ENCODE measurements at places on chromosomes 2 and 18. TPM values are rescaled to one million over a fixed set of nuclear protein-coding genes. Genes with fewer than 3 reads are reported as not detected.

- H3K4me1 ChIP-seq, result no peaks in the 10 kb centered on the region
- no peaks in the 10 kb centered on the region for H3K27me3 ChIP-seq
- no peaks in the 10 kb centered on the region for H3K36me3 ChIP-seq
- H3K4me3 ChIP-seq, result no peak overlapping the region
- no peak overlapping the region for H3K27ac ChIP-seq
- no peak for DNase-seq
These were observed 153.0 kb upstream of the CAPN13 start for GRCh38 chr2:30960213-30960612.

DNA sequence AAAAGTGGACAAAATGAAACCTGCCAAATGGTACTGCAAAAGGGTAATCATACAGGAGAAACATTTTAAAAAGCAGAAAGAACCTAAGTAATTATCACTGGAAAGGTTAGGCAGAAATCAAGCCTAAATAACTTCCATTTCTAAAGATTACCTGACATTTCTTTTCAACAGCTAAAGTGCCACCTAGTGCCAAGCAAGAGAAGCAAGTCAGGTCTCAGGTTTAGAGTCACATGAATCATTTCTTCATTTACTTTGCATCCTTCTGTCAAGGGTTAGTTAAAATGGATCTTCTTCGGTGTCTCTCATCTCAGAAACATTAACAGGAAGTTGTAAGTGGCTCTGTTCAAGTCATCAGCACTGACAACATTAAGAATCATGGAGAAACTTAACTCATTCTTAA lies 90.3 kb downstream of the AKAIN1 start:
- no peak overlapping the region for H3K4me3 ChIP-seq
- H3K27ac ChIP-seq, result no peak overlapping the region
- DNase-seq, result no peak
- H3K4me1 ChIP-seq, result no peaks in the 10 kb centered on the region
- H3K36me3 ChIP-seq, result no peaks in the 10 kb centered on the region
- H3K27me3 ChIP-seq, result no peaks in the 10 kb centered on the region

CXCR1 gene
- total RNA-seq, result not detected

GRCh38 chr2:178506524-178506923 lies 26.3 kb downstream of the PLEKHA3 start:
- H3K27me3 ChIP-seq, result no peaks in the 10 kb centered on the region
- H3K4me1 ChIP-seq, result no peaks in the 10 kb centered on the region
- no peaks in the 10 kb centered on the region for H3K36me3 ChIP-seq
- H3K4me3 ChIP-seq, result no peak overlapping the region

DNA sequence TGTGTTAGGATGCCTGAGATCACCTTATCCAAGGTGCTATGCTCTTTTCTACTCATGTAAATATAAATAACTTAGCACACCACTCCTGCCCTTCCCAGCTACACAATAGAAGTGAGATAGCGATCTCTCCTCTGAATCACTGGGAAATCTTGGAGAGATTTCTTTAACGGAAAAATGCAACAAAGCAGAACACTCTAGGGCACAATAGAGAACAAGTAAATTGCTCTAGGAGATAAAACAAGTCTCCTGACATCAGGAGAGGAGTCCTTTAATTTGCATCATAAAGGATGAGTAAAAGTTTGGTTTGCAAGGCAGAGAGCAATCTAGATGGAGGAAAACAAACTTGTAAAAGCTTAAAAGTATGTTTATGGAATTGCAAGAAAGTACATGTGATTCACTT lies 224.1 kb downstream of the PAX3 start:
- no peaks in the 10 kb centered on the region for H3K4me1 ChIP-seq
- H3K27me3 ChIP-seq, result no peaks in the 10 kb centered on the region
- no peak for DNase-seq
- H3K4me3 ChIP-seq, result no peak overlapping the region
- H3K27ac ChIP-seq, result no peak overlapping the region
- no peaks in the 10 kb centered on the region for H3K36me3 ChIP-seq

DNA sequence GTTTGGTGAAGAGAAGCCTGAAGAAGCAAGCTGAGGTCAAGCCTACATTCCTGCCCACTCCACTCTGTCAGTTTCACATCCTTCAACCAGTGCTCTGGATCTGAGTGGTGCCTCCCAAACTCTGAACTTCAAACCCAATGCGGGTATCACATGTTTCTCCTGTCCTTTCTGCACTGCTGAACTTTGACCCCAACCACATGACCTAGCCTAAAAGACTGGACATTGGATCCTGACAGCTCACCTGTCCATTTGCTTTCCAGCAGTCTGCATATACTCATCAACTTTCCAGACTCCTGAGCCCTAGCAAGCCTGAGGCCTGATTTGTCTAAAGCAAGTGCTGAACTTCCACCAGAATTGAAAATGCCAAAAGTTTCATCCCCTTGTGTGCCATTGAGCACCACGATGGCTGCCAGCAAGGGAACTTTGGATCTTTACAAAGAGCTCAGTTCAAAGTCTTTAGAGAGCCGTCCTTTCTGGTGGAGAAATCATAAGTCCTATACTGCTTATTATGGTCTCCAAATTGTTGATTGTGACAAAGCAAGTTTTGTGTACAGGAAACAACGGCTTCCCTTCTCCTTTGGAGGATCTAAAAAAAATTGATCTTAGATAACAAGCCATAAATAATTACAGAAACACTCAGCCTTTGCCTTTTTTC lies 37.6 kb upstream of the ITGA6 start:
- no peak for DNase-seq
- H3K27ac ChIP-seq, result no peak overlapping the region
- no peaks in the 10 kb centered on the region for H3K36me3 ChIP-seq
- no peaks in the 10 kb centered on the region for H3K4me1 ChIP-seq
- H3K4me3 ChIP-seq, result no peak overlapping the region

LBH gene
- 8.7 TPM for total RNA-seq

DNA sequence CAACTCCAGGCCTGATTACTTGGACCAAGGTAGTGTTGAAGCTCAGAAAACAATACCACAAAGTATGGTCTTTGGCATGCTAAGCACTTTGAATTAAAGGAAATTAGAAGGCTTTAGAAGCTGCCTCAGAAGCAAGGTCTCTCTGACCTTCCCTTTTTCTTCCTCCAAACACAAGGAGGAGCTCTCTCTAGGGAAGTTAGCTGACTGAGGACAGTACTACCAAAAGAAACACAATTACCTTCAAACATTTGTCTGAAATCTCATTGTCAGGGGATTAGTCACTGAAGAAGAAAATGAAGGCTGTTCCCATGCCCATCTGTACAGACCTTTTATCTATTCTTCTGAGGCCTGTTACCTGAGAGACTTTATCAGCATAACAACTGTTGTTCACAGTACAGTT lies 279.3 kb downstream of the CDH20 start:
- H3K27ac ChIP-seq, result no peak overlapping the region
- no peak overlapping the region for H3K4me3 ChIP-seq
- H3K4me1 ChIP-seq, result no peaks in the 10 kb centered on the region
- DNase-seq, result no peak
- H3K36me3 ChIP-seq, result no peaks in the 10 kb centered on the region
- no peaks in the 10 kb centered on the region for H3K27me3 ChIP-seq

RTN4 gene
- total RNA-seq, result 199 TPM

DNA sequence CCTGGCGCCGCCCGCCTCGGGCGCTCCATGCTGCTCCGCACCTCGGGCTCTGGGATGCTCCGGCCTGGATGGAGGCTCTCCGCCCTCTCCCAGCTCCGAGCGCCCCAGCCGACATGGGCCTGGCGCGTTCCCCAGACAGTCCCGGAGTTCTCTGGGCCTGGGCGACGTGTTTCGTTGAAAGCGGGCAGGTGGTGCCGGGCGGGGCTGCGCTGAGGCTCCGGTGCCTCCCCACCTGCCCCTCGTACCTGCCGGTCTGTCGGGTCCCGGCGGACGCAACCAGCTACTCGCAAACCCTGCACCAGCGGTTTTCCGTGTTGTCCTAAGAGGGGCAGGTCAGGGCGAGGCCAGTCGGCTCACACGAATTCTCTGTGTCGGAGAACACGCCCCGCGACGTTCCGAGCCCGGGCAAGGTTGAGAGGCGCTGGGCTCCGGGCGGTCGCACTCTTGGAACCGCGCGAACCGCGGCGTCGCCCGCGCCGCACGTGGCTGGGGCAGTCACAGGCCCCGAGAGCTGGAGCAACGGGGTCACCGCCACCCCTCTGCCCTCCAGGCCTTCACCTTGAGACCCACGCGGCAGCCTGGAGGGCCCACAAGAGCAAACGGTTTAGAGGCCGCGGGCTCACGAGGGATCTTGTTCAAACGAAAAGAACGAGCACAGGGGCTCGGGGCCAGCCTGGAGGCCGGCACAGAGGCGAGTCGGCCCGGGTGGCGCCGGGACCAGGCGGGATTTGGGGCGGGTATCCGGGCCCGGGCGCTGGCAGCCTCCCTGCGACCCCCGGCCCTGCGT lies 4.2 kb upstream of the SIX2 start:
- H3K36me3 ChIP-seq, result no peaks in the 10 kb centered on the region
- peak overlapping the region; percentile 28 for H3K4me3 ChIP-seq
- H3K27me3 ChIP-seq, result peaks cover 75% of the 10 kb centered on the region
- no peak overlapping the region for H3K27ac ChIP-seq

TMEM200C gene
- total RNA-seq, result 0.53 TPM

MARCHF4 gene
- total RNA-seq, result 0.44 TPM

GRCh38 chr2:32289165-32289999 lies 11.7 kb downstream of the YIPF4 start:
- H3K27me3 ChIP-seq, result no peaks in the 10 kb centered on the region
- peaks cover 5% of the 10 kb centered on the region for H3K4me1 ChIP-seq
- H3K4me3 ChIP-seq, result no peak overlapping the region
- peak overlapping the region; percentile 78 for H3K27ac ChIP-seq
- no peaks in the 10 kb centered on the region for H3K36me3 ChIP-seq

DNA sequence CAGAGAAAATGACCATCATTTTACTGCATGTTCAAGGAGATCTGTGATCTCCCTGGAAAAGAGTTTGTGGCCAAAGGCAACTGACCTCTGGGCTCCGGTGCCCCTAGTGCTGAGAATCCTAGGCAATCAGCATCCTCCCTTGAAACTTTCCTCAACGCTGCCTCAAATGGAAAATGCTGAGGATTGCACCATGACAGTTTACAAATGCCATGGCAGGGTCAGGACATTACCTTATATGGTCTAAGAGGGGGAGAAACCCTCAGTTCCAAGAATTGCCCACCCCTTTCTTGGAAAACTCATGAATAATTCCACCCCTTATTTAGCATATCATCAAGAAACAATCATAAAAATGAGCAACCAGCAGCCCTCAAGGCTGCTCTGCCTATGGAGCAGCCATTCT lies 48.3 kb downstream of the ALPK2 start:
- no peak overlapping the region for H3K27ac ChIP-seq
- no peak overlapping the region for H3K4me3 ChIP-seq
- no peaks in the 10 kb centered on the region for H3K27me3 ChIP-seq
- DNase-seq, result no peak
- H3K4me1 ChIP-seq, result no peaks in the 10 kb centered on the region

DNA sequence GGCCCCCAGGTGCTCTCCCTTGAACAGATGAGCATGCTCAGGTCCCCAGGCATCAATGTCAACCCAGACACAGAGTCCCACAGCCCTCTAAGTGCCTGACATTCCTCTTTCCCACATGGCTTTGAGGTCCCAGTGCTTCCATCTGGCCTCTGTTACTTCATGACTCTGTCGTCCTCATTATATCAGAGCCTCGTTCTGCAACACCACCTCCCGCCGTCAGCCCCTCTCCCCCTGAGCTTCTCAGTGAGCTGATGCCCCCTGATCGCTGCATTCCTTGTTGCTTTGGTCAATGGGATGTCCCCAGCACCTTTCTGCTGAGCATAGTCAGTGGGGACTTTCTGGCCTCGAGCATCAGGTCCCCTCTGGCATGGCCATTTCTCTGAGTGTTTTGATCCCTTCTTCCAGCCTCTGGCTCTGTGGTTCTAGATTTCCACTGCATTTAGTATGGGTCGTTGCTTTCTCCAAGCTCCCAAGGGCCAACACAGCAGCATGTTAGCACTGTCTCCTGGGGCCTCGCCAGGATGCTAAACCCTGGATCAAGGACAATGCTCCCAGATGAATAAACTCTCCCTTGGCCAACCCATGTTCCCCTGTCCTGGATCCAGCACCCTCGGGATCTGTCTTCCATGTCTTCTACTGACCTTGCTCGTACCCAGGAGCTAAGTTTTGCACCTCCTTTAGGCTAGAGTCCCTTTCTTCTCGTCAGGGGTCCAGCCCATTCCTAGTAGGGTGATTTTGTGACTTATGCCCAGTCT lies 143.2 kb upstream of the TWIST2 start:
- no peaks in the 10 kb centered on the region for H3K27me3 ChIP-seq
- no peaks in the 10 kb centered on the region for H3K36me3 ChIP-seq
- DNase-seq, result peak; percentile 9
- H3K27ac ChIP-seq, result no peak overlapping the region
- no peaks in the 10 kb centered on the region for H3K4me1 ChIP-seq
- H3K4me3 ChIP-seq, result no peak overlapping the region

- no peak overlapping the region for H3K27ac ChIP-seq
- no peak for DNase-seq
- no peaks in the 10 kb centered on the region for H3K27me3 ChIP-seq
- no peak overlapping the region for H3K4me3 ChIP-seq
- H3K4me1 ChIP-seq, result no peaks in the 10 kb centered on the region
- H3K36me3 ChIP-seq, result no peaks in the 10 kb centered on the region
These were observed 373.1 kb downstream of the CMPK2 start for GRCh38 chr2:6492573-6492972.

GRCh38 chr2:62723253-62723652 lies 17.7 kb downstream of the EHBP1 start:
- H3K27me3 ChIP-seq, result no peaks in the 10 kb centered on the region
- no peaks in the 10 kb centered on the region for H3K4me1 ChIP-seq
- DNase-seq, result no peak
- H3K36me3 ChIP-seq, result no peaks in the 10 kb centered on the region
- H3K27ac ChIP-seq, result no peak overlapping the region

GRCh38 chr18:31610286-31611205 lies 18.9 kb downstream of the TTR start:
- DNase-seq, result peak; percentile 45
- no peak overlapping the region for H3K4me3 ChIP-seq
- H3K36me3 ChIP-seq, result no peaks in the 10 kb centered on the region
- H3K27ac ChIP-seq, result no peak overlapping the region
- no peaks in the 10 kb centered on the region for H3K4me1 ChIP-seq

GRCh38 chr2:6780765-6781274 lies 84.9 kb downstream of the CMPK2 start:
- no peaks in the 10 kb centered on the region for H3K27me3 ChIP-seq
- no peak overlapping the region for H3K27ac ChIP-seq
- H3K4me1 ChIP-seq, result no peaks in the 10 kb centered on the region
- H3K36me3 ChIP-seq, result no peaks in the 10 kb centered on the region

DSG2 gene
- total RNA-seq, result 237 TPM

DNA sequence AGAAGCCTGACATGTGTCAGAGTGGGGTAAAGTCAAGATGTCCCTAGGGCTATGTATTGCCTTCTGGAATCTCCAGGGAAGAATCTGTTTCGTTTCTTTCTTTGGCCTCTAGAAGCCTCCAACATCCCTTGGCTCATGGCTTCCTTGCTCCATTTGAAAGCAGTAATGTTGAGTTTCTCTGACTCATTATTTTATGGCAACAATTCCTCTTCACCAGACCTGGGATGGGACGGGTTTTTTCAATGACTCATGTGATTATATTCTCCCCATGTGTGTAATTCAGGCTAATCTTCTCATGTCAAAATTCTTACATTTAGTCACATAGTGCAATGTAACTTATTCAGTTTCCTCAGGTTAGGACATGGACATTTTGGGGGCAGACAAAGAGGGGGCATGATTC lies 1038.6 kb downstream of the CBLN2 start:
- H3K27me3 ChIP-seq, result no peaks in the 10 kb centered on the region
- no peak overlapping the region for H3K4me3 ChIP-seq
- no peak for DNase-seq
- H3K4me1 ChIP-seq, result no peaks in the 10 kb centered on the region
- no peak overlapping the region for H3K27ac ChIP-seq

- H3K27me3 ChIP-seq, result no peaks in the 10 kb centered on the region
- no peak overlapping the region for H3K27ac ChIP-seq
These were observed 87.1 kb upstream of the MCFD2 start for GRCh38 chr2:47002480-47003381.

LMAN1 gene
- 67.6 TPM for total RNA-seq

TXNDC2 gene
- total RNA-seq, result not detected
